ENCODE measurements at places on chromosomes 5 and 9.

DNA sequence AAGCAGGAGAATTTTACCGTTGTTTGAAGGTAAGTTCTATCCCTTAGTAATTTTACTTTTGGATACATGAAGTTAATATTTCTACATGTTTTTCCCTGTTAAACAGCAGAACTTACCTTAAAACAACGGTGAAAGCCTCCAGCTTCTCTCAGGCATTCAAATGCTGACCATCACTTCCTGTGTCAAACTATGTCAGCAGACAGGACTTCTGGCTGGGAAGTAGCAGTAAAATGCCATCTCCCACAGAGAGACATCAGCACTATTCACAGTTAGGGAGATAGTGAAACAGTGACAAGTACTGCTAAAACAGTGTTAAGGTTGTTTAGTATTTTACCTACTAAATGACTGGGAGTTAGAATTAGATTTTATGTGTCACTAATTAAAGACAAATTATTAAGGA lies 34.2 kb upstream of the GOLGA1 start:
- H3K36me3 ChIP-seq, result peaks cover 6% of the 10 kb centered on the region
- no peaks in the 10 kb centered on the region for H3K4me1 ChIP-seq
- H3K4me3 ChIP-seq, result no peak overlapping the region
- H3K27me3 ChIP-seq, result no peaks in the 10 kb centered on the region
- DNase-seq, result no peak

- H3K36me3 ChIP-seq, result no peaks in the 10 kb centered on the region
- H3K4me3 ChIP-seq, result no peak overlapping the region
- no peak overlapping the region for H3K27ac ChIP-seq
- peaks cover 1% of the 10 kb centered on the region for H3K27me3 ChIP-seq
Measured at GRCh38 chr5:58262226-58262625, 197.7 kb downstream of the PLK2 start.

GRCh38 chr9:110797611-110798010 lies 129.0 kb downstream of the MUSK start:
- no peak for DNase-seq
- H3K4me3 ChIP-seq, result no peak overlapping the region
- H3K4me1 ChIP-seq, result no peaks in the 10 kb centered on the region
- no peak overlapping the region for H3K27ac ChIP-seq
- H3K36me3 ChIP-seq, result no peaks in the 10 kb centered on the region
- H3K27me3 ChIP-seq, result no peaks in the 10 kb centered on the region

GRCh38 chr9:126411225-126411947 lies 84.8 kb downstream of the MVB12B start:
- peak; percentile 70 for DNase-seq
- H3K36me3 ChIP-seq, result no peaks in the 10 kb centered on the region
- H3K4me3 ChIP-seq, result peak overlapping the region; percentile 61

- no peak overlapping the region for H3K27ac ChIP-seq
- peaks cover 15% of the 10 kb centered on the region for H3K36me3 ChIP-seq
- DNase-seq, result no peak
- H3K4me3 ChIP-seq, result no peak overlapping the region
- no peaks in the 10 kb centered on the region for H3K27me3 ChIP-seq
Measured at GRCh38 chr9:130872093-130872492, 24.5 kb downstream of the QRFP start.
